ENCODE measurements at places on chromosomes 6 and 20. TPM values are rescaled to one million over a fixed set of nuclear protein-coding genes. Genes with fewer than 3 reads are reported as not detected.

C20orf202 gene
- 0.85 TPM for total RNA-seq

PPT2 gene
- total RNA-seq = 22.6 TPM

TENT5A gene
- 7.4 TPM for total RNA-seq

GABRR1 gene
- total RNA-seq = not detected

RBBP8NL gene
- not detected for total RNA-seq

FAM209B gene
- total RNA-seq = 4.4 TPM

PARD6B gene
- 9.4 TPM for total RNA-seq

SLC52A3 gene
- not detected for total RNA-seq

SGK2 gene
- 1.9 TPM for total RNA-seq

C6orf52 gene
- 1.2 TPM for total RNA-seq

EDN1 gene
- total RNA-seq = 0.74 TPM

CPNE5 gene
- 0.57 TPM for total RNA-seq

DNA sequence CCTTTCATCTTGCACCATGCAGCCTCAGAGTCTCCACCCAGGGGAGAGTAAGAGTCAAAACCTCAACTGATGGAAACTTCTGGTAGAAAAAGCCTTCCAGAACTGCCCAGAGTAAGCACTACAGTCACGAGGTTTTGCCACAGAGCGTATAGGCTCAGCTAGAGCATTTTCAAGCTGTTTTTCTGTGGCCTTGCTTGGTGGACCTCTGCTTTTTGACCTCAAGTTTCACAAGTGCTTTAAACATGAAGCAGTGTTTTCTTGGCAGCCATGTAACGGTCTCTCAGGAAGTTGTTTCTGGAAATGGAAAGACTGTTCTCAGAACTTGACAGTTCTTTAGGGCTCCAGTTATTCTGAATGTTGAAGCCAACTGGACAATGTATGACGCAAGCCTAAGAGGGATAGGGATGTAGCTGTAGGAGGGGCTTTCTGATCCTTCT lies 146.5 kb downstream of the ZDHHC14 start:
- peak; percentile 25 for DNase-seq

DNA sequence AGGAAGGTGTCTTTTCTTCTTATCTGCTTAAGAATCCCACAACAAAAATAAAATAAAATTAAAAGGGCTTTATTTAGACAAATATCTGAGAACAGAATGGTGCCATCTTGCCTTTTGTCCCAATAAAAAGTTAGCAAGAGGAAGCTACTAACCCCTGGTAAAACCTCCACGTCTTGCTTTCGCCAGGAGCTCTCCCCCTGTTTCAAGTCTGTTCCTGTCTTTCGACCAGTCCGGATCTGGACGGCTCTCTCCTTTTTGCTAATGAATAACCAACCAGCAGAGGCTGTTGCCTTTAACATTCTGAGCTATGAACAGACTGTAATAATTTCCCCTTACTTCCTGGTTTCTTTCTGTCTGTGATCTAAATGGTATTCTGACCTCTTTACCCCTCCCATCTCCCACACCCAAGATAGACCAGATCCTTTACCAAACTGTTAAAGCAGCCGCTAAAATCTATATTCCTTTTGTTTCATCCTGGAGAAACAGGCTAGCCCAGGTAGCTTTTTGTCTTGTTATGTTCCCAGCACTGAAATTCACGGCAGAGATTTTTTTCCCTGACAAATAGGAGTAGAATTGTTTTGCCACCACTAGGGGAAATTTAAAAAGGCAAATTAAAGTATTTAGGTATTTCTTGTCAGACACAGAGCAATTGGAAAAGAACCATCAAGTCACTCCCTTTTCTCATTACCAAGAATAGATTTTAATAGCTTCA lies at the start of gene FRK:
FRK (minus strand) TSS at position 320 of the 712 bp plus-strand sequence. CDS start 580 bp downstream, outside the sequence.
- DNase-seq = no peak

DNA sequence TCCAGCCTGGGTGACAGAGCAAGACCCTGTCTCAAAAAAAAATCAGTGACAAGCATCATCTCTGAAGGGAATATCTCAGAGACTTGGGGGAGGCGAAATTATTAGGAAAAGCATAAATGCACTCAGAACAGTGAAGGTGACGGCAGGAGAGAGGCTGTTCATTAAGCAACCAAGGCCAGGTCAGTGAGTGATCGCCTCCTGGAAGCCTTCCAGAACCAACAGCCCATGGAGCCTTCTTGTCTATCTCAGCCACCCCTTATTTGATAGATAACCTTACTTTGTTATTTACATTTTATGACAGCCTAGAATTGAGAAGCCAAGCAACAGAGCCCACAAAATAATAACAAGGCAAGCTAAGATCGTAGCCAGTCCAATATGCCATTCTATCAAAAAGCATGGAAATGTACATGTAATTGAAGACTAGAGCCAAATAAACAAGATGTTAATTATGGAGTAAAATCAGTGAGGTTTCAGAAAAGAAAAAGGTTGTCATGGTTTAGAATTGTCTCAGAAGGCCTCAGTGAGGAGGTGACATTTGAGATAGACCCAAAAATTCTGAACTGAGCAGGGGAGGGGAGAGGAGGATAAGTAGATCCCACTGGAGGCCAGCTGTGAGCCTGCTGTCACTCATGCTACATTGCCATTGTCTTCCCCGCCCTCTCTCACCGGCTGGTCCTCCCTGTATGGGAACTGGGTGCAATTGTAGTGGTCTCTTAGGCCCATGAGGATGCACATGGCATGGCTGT lies 17.8 kb downstream of the BNIP5 start:
- DNase-seq = no peak

DNA sequence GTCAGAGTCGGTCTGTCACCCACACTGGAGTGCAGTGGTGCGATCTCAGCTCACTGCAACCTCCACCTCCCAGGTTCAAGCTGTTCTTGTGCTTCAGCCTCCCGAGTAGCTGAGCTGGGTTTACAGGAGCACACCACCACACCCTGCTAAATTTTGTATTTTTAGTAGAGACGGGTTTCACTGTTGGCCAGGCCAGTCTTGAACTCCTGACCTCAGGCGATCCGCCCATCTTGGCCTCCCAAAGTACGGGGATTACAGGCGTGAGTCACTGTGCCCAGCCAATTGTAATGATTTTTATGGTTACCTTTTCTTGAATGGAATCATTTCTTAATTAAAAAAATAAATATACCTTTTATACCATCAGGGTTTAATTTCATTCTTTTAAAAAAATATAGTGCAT lies 105.7 kb downstream of the MTHFD1L start:
- no peak for DNase-seq

DNA sequence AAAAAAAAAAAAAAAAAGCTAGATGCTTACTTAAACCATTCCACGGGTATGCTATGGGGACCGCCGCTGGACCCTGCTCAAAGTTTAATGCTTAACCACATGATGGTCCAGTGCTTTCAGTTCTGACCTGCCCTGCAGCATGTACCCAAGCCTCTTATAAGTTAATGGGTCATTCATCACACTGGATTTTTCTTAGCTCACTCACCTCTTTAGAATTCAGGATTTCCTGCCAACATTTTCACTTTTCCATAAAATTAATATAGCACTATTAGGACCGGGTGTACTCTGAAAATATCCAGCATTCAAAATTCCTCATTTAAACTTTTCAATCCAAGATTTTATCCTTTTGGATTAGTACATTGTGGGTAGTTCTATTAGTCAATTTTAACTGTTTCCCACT lies 140.8 kb downstream of the ALDH8A1 start:
- DNase-seq = no peak

- DNase-seq = no peak
Observed at GRCh38 chr20:62002882-62003480, 62.7 kb downstream of the TAF4 start.

- DNase-seq = peak; percentile 33
Observed at GRCh38 chr20:1108437-1108920, 9.9 kb upstream of the PSMF1 start.

GRCh38 chr6:47135772-47136171 lies 93.6 kb upstream of the ADGRF1 start:
- no peak for DNase-seq

GRCh38 chr20:64063389-64064144 lies 569 bp downstream of the TCEA2 start:
- no peak for DNase-seq

DNA sequence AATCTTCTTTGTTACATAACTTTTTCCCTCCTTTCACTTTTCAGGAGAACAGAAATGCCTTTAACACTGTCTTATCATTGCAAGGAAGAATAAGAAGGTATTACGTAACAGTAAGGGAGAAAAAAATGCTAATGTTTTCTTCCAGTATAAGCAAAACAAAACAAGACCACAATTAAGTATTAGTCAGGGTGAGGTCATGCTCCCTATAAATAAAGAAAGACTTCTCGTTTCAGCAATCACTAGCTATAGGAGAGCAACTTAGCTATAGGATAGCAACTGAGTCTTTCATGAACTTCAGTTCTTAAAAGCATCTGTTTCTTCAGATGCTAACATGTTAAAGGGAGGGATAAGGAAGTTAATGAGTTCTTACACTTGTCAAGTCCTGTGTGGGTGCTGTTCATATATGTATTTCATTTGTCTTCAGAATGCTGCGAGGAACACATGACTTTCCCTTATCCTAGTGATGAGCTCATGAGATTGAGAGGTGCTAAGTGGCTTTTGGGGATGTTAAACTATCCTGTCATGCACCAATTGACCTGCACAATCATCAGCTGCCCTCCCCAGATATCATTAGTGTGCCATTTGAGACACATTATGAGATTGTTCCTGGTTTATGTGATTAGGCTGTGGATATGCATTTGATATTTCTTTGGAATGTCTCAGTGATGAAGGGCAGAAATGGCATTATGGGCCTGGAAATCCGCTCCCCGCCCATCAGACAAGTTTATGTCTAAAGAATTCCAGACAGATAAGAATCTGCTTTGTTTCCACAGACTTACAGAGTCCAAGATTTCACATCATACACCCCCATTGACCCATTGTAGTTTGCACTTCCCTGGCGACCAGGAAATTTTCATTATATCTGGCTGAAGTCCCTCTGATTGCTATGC lies 37.5 kb downstream of the LAMA4 start:
- DNase-seq = no peak

DNA sequence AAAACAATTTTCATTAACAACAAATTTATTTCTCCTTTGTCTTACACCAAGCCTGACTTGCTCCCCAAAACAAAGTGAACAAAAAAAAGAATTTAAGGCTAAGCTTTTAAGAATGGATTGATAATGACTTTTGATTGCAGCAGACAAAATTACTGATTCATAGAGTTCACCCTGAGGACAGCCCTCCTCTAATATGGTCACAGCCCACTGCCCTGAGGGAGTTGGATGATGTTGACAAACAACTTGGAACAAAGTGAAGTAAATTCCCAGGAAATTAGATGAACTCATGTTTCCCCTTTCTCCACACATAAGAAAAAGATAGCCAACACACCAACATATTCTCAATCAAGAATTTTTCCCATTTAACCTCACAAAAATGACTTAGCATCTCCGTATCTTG lies 7.7 kb upstream of the ISM1 start:
- no peak for DNase-seq

- peak; percentile 39 for DNase-seq
Observed at GRCh38 chr6:336159-337114, 44.1 kb downstream of the DUSP22 start.

DNA sequence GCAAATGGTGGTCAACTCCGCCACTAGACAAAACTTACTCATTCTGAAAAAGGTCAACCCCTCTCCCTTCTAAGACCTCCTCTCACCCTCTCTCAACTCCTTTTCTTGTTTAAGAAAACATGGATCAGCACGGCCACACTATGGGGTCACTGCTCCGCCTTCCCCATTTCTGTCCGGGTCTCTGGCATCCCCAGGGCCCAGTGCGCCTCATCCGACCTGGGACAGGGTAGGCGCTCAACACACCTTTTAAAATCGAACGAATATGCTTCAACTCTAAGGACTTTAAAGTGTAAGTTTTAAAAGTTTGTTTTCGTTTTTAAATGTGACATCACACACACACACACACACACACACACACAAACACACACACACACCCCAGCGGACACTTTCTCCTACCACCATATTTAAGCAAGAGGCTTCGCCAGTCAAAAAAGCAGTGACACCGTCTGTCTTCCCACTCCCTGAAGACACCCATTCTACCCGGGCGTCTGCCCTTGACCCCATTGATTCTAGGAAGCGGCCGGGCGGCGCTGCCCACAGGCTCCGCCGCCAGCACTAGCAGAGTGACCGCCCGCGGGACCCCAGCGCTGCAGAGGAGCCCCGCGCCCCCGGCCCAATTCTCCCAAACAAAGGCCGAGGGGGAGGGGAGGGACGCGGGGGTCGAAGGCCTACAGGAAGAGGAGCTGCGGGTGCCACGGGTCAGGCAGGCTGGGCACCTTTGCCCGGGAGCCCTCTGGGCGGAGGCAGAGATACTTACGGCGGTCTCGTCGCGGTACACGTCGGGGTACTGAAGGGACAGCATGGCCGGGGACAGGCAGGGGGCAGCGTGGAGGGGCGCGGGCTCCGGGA lies 568 bp downstream of the PREP start:
- no peak for DNase-seq

DNA sequence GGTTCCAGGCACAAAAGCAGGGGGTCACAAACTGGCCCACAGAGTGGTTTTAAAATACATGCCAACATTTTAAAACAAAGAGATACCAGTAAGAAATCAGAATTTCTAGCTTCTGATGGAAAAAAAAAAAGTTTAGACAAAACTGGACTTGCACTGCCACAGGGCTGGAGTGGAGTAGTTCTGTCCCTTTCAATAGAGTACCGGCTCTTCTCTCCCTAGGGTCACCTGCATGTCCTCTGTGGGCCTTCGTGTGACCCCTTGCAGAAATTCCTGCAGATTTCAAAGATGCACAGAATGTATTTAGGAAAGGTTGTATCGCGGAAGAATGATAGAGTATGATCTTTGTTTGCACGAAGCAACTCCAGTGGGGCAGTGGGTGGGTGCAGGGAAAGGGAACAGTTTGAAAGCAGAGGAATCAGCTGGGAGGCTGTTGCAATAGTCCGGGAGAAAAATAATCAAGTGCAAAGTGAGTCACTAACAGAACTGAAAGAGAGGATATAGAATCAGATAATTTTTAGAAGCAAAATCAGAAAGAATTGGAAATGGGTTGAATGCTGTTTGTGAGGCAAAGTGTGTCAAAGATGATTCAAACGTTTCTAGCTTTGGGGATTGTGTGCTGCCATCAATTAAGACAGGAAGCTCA lies 97.3 kb upstream of the STXBP5 start:
- DNase-seq = no peak

DNA sequence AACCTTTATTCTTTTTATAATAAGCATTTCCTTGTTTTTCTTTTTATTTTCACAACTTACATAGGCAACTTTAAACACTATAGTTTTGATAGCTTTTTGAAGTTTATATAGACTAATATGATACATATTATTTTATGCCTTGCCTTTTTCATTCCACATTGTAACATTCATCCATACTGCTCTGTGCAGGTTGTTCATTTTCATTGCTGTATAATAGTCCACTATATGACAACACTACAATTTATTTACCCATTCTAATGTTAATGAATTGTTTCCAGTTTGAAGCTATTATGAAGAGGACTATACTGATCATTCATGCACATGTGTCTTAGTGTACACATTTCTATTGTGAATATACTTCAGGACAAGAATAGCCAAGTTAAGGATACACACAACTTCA lies 49.1 kb downstream of the WASF1 start:
- DNase-seq = no peak

- no peak for DNase-seq
Observed at GRCh38 chr20:57439432-57439831, 48.2 kb downstream of the RBM38 start.

All from naive thymus-derived CD8-positive, alpha-beta T cell (primary cell).